Astrocyte (in vitro differentiated cells and primary cell): ENCODE measurements at places on chromosomes 16 and 17.

DNA sequence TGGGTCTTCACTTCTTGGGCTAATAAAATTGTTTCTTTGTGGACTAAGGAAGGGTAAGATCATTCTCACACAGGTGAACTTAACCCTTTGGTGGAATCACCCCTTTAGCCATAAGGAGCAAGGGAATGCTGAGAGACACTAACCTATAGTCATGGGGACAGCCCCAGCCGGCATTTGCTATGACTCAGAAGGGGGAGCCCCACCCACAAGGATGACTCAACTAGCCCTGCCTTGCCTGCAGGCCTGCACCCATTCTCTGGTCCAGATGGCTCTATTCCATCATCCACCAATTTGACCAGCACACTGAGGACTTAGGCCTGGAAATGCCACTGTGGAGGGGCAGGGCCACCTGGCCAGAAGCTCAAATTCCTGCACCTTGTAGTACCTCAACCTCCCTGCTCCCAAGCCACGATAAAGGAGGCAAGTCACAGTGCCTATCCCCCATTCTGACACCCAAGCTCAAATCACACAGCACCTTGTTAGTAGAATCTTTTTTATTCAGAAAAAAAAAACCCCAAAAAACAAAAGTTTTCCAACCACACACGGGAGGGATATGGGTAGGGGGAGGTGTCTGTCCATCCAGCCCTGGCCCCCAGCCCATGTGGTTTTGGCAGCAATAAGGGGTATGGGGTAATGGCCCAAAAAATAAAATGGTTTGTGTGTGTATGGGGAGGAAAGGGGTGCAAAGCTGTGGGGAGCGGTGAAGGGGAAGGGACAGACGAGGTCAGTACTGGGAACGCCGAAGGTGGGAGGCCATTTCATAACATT lies 3.0 kb downstream of the PFN1 start:
- peak; percentile 86 for DNase-seq

DNA sequence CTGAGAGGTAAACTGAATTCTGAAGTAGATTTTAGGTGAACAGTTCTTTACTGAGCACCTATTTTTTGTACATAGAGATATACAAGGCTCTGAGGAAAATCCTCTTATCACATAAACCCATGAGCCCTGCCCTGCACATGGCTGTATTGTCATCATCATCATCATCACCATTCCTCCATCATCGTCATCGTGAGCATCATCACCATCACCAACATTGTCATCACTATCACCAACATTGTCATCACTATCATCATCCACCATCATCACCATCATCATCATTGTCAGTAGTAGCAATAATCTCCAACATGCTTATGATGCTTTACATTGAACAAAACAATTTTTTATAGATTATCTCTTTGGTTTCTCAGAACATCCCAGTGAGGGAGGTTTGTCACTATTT lies 20.7 kb downstream of the ASIC2 start:
- no peak for DNase-seq

GRCh38 chr16:1073566-1074378 lies 1.2 kb downstream of the SSTR5 start:
- DNase-seq = no peak

GRCh38 chr17:78840780-78841611 lies at the start of gene USP36:
Gene USP36 (minus strand): TSS chr17:78840814. CDS start chr17:78836363, 4,451 bp downstream.
- DNase-seq = peak; percentile 94

DNA sequence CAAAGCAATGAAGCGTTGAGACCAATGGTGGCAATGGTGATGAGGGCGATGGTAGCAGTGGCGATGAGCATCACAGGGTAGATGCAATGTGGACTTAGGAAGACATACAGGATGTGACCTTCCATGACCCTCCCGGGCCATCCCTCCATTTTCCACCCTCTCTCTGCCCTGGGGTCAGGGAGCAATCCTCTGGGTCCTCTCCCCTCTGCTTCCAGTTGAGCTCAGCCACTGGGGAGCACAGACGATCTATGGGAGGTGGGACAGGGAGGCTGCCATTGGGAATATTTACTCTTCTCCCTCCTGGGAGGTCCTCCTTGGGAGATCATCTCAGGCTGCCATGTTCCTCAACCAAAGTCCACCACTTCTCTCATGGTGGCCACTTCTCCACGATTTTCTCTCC lies 260.7 kb upstream of the FOXF1 start:
- no peak for DNase-seq

DNA sequence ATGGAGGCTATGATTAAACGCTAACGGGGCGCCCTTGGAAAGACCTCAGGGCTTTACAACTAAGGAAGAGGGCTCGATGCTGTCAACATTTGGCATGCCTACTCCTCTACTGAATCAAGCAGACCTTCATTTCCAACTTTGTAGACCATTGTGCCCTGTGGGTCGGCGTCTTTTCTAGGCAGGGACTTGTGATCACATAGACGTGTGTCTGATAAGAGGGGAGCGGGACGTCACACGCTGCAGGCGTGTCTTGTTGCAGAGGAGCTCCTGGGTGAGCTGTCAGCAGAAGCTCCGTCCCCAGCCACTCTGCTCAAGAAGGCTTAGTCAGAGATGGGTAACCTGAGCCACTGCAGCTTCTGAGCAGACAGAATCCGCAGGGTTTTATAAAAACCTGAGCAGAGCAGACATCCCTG lies 2.8 kb downstream of the MAPK8IP3 start:
- DNase-seq = peak; percentile 79

DNA sequence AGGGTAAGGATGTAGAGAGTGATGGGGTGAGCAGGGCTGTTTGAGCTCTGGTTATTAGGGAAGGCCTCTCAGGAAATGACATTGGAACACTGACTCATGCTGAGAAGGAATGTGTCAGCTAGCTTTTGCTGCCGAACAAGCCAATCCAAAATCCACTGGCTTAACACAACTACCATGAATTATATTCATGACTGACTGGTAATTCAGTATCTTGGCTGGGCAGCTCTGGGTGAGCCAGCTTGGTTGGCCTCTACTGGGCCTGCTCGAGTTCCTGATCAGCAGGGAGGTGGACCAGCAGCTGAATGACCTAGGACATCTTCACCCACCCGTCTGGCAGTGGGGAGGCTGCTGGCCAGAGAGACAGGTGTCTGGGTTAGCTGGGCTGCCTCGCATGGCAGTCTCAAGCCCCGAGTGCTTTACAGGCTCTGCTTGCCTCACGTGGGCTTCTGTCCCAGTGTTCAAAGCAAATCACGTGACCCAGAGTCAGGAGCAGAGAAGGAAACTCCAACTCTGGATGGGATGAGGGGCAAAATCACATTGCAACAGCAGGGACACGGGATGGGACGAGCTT lies 209.4 kb downstream of the KATNIP start:
- peak; percentile 78 for DNase-seq

- DNase-seq = no peak
Measured at GRCh38 chr17:44905006-44906000, 6.1 kb upstream of the EFTUD2 start.

DNA sequence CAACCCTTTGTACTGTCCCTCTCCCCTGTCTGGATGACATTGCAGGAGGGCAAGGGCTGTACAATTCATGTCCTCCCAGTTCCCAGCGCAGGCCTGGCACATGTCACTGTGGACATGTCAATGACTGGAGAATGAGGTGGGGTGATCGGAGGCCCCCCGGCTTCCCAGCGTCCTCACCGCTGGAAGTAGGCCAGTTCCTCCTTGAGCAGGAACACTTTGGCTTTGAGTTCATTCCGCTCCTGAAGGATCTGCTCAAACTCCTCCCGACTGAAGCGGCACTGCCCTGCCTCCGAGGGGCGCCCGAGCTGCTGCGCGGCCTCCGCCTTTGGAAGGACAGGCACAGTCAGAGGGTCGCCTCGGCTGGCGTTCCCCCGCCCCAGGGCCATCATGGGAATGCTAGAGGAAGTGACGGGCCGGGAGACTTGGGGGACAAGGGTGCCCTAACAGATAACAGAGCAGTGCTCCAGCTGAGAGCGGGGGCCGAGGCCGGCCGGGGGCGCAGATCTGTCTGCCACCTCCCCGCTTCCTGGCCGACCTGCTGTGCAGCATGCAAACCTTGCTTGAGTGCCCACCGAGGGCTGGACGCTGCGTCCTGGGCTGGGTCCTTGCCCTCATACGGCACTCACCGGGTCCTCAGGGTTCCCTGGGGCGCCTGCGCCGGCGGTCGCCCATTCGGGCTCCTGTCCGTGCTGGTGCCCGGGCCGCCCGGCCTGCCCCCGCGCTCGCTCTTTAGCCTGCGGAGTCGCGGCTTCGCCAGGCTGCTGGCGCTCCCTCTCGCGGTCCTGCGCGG lies 1.3 kb downstream of the RILP start:
- no peak for DNase-seq

- peak; percentile 23 for DNase-seq
Measured at GRCh38 chr16:82631701-82632685, 5.2 kb downstream of the CDH13 start.

DNA sequence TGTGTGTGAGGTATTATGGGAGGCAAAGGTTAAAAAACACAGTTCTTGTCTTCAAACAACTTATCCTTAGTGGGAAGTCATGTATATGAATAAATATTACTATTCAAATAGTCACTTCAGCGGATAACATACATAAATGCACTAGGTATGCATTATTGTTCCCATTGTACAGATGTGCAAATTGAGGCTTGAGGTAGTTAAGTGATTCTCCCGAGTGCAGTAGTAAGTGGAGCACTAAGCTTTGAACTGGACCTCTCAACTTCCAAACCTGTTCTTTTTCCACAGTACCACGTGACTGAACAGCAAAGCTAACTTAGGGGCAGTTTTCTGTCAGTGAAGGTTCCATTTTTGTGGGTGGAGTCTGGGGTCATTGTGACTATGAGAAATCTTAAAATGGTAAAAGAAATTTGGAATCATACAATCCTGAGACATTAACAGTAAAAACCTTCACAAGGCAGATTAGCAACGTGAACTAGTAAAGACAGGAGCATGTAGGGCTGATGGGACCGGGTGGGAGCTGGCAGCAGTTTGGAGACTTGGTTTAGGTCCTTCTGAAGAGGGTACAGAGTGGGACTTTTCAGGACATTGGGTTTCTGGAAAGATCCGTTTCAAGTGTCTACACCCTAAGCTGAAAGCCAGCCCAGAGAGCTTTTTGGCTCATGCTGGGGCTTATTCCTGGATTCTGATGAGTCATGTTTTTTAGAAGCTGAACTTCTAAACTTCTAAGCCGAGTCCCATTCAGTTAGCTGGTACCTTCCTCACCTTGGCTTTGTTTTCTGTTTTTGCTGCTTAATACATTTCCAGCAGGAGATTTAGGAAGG lies 204.9 kb downstream of the PRKCA start:
- DNase-seq = peak; percentile 84

DNA sequence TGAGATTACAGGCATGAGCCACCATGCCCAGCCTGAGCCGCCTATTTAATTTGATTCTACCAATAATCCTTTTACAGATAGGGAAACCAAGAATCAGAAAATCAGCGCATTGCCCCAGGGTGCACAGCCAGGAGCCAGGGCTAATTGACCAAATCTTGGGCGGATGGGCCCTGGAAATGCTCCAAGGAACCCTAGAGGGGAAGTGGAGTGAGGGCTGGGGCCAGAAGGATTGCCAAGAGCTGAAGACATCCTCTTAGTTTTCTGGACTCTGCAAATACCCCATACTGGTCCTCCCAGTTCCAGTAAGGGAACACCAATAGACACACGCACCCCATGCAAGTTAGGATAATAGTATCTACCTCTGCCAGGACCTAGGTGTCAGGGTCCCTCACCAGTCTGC lies 3.8 kb downstream of the FHOD1 start:
- no peak for DNase-seq

GRCh38 chr16:23060458-23061320 lies 88.6 kb downstream of the USP31 start:
- peak; percentile 40 for DNase-seq

GRCh38 chr16:89101303-89102040 lies 7.8 kb downstream of the ACSF3 start:
- DNase-seq = no peak

DNA sequence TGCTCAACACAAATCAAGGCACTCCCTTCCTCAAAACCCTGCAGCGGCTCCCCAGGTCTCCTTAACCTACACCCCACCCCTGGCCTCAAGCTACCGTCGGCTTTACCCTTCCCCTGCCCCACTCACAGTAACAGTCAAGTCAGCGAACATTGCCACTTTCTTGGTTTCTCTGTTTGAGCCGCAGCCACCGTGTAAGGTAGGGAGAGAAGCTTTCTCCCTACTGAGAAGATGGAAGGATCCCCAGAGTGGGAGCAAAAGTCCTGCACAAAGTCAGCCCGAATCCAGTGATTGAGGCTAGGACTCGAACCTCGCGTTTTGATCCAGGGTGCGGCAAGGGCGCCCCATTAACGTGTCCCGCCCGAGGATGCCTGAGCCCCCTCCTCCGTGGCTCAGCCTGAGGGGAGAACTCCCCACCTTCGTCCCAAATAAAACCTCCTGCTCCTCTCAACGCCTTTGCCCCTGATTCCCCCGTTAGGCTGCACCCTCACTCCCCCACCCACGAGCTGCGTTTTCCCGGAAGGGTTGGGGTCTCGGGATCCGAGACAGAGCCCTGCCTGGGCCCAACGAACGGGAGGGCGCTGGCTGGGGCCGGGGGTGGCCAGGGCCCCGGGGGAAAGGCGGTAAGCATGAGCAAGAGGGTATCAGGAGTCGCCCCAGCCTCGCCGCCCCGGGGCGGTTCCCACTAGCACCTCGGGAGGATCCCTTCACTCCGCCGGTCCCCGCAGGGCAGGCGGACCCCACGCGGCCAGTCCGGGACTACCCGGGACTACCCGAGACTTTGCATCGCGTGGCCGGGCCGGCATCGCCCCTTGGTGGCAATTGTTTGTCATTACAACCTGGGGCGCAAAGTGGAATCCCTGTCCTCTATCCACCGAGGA lies 9.9 kb upstream of the NAGS start:
- no peak for DNase-seq

DNA sequence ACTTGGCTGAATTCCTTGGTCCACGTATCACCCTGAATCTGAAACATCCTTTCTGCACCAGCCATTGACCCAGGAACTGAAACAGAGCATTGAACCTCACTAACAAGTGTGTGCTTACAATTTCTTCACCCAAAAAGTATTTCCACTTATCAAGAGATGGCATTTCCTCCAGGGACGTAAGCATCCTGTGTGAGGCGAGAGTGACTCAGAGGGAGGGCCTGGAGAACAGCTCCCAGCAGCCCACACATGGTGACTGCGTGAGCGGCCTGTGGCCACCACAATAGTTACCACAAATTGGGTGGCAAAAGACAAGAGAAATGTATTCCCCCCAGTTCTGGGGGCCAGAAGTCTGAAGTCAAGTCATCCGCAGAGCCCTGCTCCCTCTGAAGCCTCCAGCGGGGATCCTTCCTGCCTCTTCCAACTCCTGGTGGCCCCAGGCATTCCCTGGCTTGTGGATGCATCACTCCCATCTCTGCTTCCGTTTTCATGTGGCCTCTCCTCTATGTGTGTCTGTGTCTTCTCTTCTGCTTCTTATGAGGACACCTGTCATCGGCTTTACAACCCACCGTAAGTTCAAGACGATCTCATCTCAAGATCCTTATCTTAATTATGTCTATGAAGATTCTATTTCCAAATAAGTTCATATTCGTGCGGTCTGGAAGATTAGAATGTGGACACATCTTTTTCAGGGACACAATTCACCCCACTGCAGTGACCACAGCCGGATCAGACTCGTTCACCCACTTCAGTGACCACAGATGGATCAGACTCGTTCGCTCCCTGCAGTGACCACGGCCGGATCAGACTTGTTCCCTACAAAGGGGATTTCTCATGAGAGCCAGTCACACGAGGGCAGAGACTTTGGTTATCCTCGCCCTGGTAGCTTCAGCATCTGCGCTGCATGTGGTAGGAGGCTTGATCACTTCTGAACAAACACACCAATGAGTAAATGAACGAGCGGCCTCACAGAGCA lies 122.6 kb upstream of the FOXF1 start:
- peak; percentile 100 for DNase-seq
